ENCODE measurements at places on chromosomes 1 and 21. TPM values are rescaled to one million over a fixed set of nuclear protein-coding genes. Genes with fewer than 3 reads are reported as not detected.

Gene ENSA
- total RNA-seq, result 172 TPM

Gene MEX3A
- total RNA-seq, result 2.3 TPM

Gene SAMD11
- total RNA-seq, result 43.5 TPM

GRCh38 chr21:41596241-41596925, 88.4 kb upstream of the TMPRSS2 start:
- DNase-seq, result no peak

GRCh38 chr1:179807691-179808485, 64.8 kb downstream of the FAM163A start:
- no peak for DNase-seq

GRCh38 chr1:36092166-36092797, 3.6 kb downstream of the ADPRS start:
- no peak for DNase-seq

DNA sequence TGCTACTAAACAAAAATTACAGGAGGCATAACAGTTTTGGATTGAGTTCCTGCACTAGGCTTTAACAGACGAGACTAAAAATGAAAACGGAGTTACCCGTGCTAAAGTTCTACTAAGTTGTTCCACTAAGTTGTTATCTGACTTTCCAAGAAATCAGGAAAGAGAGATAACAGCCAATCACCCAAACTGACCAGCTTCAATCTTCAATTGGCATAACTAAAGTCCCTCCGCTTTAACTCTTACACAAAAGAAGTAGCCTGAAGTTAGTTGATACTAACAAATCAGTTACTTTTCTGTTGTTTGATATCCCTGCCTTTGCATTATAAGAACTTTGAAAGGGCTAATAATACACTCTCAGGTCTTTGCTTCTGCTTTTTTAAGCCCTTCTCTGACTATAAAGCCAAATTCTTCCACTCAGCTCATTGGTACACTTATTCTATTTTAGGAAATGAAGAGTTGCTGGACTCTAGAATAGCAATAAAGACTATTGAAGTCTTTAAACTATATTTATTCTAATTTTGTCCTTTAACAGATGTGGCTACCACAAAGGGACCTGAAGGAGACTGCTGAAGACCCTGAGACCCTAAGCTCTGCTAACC, 61.3 kb downstream of the TESK2 start:
- no peak for DNase-seq

DNA sequence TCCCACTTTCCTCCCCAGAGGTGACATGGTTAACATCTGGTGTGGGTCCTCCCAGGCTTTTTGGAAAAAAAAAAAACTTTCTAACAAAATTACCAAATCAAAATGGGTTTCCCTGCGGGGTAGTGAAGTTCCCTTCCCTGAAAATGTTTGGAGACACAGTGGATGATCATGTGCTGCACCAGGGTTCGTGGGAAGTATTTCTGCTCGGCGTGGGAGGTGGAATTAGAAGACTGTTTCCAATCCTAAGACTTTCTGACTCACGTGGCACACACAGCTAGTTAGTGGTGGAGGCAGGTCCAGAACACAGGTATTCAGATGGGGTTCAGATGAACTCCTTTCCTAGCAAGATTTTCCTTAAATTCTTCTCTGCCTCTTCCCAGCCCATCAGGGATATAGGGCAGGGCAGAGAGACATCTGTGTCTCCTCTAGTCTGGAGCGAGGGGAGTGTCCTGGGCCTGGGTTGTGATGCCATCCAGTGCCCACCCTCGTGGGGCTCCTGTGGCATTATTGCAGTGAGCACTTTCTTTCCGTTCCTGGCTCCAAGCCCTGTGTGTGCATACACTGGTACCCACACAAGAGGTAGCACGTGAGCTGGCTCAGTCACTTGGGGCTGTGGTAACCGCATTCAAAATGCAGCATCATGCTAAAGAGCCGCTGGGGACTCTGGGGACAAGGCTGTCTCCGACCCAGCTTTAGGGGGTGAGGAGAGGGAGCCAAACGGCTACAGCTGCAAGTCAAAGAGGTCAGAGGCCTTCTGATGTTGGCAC, 27.5 kb downstream of the KCNC4 start:
- DNase-seq, result no peak

- no peak for DNase-seq
Measured at GRCh38 chr1:41780322-41780721, 138.4 kb downstream of the HIVEP3 start.

Measured in MG63 (cell line).